Activated naive CD4-positive, alpha-beta T cell (primary cell): ENCODE measurements at places on chromosomes 12 and 14.

DNA sequence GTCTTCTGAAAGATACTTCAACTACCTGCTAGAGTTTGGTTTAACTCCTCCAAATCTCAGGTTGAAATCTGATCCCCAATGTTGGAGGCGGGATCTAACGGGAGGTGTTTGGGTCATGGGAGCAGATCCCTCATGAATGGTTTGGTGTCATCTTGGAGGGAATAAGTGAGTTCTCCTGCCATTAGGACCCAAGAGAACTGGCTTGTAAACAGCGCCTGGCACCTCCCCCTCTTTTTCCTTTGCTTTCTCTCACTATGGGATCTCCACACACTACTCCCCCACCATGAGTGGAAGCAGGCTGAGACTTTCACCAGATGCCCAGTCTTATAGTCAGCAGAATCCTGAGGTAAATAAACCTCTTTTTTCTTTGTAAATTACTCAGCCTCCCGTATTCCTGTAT is 2.5 kb downstream of the CNIH1 start:
- DNase-seq, result no peak

DNA sequence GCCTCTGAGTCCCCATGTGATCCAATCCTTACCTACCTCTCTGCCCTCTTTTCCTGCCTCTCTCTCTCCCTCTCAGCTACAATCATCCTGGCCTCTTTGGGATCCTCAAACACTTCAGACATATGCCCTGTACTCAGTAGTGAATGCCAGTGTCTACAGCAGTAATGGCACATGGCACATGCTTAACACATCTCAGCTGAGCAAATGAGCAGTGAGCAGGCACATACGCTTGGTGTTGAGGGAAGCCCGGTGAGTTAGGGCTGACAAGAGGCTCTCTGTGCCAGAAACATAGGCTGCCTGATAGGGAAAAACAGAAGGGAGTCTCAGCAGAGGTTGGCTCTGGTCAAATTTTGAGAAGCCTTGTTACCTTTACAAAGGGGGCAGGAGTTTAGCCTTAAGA is 409.1 kb downstream of the TMEM132D start:
- no peak for DNase-seq

- no peak for DNase-seq
These were observed 1.0 kb downstream of the WBP11 start for GRCh38 chr12:14802247-14802646.

DNA sequence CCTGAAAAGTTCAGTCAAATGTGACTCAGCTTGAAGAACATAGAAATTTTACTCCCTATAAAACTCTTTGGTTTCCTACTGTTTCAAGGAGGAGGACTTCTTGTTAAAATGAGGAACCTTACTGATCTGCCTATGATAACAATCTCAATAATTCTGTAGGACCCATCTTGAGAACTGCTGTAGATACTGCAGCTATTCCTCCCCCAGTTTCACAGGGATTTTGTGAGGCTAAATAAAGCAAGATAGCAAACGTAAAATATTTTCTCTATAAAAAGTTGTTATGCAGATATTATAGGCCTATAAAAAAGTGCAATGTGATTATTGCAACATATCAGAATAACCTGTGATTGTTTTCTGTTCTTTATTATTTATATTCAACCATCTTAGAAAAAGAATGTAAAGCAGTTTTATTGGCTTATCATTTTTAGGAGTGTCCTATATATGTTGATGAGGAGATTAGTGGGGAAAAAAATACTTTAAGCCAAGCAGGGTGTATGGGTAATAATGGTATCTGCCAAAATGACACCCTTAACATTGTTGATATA is 12.1 kb downstream of the CLEC14A start:
- DNase-seq, result no peak

GRCh38 chr12:80862531-80862930 is 75.2 kb downstream of the LIN7A start:
- no peak for DNase-seq

GRCh38 chr14:65565948-65566347 is 153.4 kb downstream of the FUT8 start:
- DNase-seq, result no peak

GRCh38 chr14:104401785-104402184 is 177.8 kb upstream of the C14orf180 start:
- DNase-seq, result no peak

- no peak for DNase-seq
These were observed 6.7 kb downstream of the NR4A1 start for GRCh38 chr12:52057638-52058576.

DNA sequence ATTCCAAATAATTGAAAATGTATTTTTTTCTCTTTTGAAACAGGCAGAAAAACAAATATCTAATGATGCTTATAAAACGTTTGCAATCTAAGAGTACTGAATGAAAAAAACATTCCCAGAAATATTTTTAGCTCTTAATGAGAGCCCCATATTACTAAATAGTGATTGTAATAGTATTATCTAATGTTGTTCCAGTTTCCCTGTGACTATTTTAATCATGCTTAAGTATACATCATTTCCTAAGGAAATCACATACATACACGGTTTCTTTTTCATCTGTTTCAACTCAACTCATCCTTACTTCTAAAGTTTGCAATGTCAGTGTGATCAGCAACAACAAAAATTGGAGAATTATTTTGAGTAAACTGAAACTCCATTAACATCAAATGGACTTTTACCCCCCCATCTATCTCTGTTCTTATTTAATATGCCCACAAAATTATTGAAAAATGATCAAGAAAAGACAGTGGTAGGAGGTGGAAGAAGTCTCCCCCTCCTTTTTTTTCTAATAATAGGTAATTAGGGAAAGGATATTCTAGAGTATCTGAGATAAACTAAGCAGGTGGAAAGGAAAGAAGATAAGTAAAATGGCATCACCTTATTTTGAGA is 530.1 kb upstream of the ATP2B1 start:
- DNase-seq, result no peak

- no peak for DNase-seq
These were observed 58.4 kb downstream of the FZD10 start for GRCh38 chr12:130220706-130221100.

- no peak for DNase-seq
These were observed 49.8 kb downstream of the RIN3 start for GRCh38 chr14:92563359-92563758.

GRCh38 chr14:103508521-103509329 is 13.9 kb downstream of the CKB start:
- DNase-seq, result no peak

DNA sequence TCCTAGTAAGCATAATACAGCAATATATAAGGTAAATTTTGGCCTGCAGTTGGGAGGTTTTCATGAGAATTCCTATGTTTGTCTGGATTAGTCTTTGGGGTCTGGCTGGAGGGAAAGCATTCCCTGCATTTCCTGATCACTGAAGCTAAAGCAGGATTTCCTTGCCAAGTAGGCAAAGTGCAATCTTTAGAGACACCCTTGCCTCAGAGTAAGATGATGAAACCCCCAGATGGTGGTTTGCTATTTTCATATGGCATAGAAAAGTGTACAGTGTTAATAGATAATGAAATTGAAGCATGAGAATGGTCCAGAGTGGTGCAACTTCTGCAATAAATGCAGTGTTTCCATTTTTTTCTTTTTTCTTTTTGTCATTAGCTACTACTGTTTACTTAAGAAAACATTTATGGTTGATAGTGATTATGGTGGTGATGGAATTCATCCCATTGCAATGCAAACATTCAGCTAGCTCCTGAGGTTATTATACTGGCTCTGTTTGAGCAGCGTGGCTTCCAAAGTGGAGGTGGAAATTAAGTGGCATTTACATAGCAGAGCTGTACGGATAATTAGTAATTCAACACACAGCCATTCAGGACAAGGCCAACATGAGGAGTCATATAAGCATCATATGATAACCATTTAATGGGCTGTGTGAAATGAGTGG is 276.3 kb downstream of the DUSP6 start:
- DNase-seq, result no peak

DNA sequence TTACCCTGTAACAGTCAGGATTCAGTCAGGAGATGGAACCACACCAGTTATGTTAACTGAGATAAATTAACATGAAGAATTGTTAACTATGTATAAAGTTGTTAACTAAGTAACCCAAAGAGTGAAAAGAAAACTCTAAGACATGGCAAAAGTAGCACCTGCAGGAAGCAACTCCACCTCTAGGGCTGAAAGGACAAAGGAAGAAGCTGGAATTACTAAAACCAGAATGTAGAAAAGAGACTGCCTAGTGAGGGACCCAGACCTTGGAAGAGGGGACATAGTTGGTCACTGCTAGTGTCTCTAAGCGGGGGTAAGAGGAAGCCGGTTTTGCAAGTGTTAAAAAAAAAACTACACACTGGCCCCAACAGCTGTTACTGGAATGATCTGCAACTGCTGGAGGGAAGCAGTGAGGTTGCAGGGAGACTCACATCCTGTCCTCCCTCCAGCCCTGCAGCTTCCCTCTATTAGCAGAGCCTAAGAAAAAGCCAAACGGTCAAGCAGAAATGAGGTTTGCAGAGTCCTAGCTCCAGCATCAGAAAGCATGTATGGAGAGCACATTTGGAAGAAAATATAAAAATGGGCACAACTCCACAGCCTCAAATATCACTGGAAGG is 39.8 kb downstream of the GPR135 start:
- no peak for DNase-seq
